T1000 (cell line): ENCODE measurements at places on chromosomes 1 and 21.
A peak's percentile ranks its signal among the peaks of the same experiment; 100 is the strongest.

DNA sequence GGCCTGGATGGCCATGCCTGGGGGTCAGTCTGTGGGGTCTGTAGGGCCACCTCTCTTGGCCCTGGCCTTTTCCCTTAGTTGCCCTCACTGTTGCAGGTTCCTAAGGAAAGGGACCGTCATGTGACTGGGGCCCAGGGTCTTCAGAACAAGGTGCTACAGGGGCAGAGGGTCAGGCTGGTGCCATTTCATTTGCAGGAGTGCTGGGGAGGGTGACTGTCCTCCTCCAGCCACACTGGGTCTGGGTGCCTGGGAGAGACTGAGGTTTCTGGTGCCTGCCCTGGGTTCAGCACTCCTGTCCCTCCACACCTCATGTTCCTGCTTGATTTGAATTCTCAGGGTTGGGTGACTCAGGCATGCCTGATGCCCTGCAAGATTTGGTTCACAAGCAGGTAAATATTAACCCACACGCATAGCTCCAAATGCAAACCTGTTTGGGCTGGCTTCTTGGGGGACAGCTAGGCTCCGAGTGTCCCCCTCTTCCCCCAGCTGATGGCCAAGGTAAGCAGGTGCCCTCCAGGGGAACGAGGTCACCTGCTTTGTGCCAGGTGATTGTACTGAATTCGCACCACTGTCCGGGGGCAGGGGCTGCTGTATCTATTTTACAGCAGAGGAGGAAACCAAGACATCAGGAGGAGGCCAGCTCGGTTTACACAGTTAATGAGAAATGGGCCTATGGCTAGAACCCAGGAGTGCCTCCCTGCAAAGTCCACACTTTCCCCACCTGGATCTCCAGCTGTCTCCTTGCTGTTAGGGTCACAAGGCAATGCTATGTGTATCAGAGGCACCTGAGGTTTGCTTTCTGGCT lies 20.3 kb downstream of the ARHGEF10L start:
- DNase-seq, result no peak

DNA sequence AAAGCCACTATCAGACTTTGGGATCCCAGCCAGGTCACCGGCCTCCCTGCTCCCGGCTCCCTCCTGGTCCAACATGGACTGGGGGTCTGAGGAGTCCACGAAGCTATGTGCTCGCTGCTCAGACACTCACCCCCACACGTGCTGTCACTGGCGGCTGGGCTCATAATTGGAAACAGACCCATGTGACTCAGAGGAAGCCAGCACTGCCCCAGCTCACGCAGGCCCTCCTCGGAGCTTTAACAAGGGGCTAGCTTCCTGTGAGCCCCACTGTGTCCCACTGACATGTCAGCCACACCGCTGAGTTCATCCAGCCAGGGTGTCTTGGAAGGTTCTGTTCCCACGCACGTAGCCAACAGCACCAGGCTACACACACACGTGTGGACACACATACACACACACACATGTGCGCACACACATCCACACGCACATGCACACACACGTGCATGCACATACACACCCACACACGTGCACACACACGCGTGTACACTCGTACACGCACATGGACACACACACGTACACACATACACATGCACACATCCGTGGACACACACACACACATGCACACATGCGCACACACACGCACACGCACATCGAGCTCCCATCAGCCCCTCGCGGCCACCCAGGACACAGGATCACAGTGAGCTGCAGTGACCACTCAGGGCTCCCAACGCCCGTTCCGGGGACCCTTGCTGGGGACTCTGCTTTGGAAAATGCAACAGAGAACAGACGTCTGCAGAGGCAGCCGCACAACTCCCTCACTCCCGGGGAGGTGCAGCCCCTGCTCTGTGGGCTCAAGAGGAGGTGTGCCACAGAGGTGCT lies 18.4 kb upstream of the COL6A2 start:
- peak; percentile 14 for DNase-seq

GRCh38 chr1:154759196-154759595 lies 110.9 kb downstream of the KCNN3 start:
- no peak for DNase-seq

- no peak for DNase-seq
These were observed 14.5 kb downstream of the CFHR4 start for GRCh38 chr1:196902344-196902743.

DNA sequence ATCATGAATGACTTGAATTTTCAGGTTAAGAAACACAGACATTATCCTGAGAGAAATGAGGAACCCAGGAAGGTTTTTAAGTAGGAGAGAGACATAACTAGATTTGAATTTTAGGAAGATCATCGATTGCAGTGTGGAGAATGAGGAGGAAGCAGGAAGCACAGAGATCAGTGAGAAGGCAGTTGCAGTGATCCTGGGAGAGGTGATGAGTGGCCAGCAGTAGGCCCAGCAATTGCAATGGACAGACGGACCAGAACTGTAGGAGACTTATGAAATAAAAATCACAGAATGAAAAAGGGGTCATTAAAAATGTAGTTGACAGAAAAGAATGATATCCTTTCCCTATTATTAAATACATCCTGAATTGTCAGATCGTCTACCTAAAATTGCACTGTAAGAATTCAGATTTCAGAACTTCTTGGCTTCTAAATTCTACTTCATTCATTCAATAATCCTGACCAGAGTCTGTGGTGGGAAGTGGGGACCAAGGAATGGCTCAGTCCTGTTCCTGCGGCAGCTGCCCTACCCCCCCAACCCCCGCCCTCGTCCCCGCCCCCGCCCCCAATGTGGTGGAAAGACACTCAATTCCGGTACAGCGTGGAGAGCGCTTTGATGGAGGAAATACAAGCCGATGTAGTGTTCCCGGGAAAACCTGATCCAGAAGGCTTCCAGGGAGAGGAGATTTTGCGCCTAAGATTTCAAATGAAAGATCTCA lies 35.1 kb downstream of the SLC2A1 start:
- no peak for DNase-seq

DNA sequence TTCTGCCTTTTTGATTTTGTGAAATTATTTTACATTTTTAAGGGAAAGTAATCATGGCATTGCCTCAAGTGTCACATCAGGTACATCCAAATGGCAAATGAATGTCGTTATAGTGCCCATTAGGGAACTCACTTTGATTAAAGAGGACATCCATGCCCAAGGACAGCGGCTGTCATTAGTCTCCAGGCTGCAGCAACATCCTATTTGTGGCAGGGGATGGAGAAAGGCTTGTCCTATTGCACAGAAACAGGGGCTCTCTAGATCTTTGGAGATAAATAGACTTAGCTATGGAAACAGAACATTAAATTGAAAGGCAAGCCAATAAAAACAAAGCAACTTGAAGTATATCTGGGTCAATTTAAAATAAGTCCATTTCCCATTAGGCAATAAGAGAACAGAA lies 439.3 kb downstream of the NEGR1 start:
- no peak for DNase-seq

- no peak for DNase-seq
These were observed 145.5 kb upstream of the DMRTA2 start for GRCh38 chr1:50568782-50569181.

DNA sequence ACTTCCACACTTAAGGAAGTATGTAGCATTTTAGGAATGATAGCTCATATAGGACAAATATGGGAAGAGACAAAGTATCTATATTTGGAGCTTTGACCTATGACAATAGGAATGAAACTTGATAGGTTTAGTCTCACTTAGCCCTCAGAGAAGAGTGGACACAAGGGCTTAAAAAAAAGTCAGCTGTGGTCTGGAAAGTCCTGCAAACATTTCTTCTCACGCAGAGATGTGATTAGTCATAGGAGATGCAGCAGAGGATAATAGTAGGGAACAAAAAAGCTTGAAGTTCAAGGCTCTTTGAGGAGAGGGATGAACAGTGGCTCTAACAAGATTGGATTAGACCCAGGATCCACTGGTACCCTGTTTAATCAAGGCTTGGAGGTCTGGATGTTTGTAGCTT lies 14.8 kb upstream of the RNF220 start:
- DNase-seq, result no peak

GRCh38 chr1:247367786-247368422 lies 36.2 kb upstream of the ZNF496 start:
- DNase-seq, result no peak

- no peak for DNase-seq
These were observed 64.0 kb upstream of the EDEM3 start for GRCh38 chr1:184818646-184819045.
